ENCODE measurements at places on chromosomes 1 and 21.

- peak; percentile 50 for DNase-seq
These were observed 250.0 kb downstream of the FOXD2 start for GRCh38 chr1:47687631-47688460.

DNA sequence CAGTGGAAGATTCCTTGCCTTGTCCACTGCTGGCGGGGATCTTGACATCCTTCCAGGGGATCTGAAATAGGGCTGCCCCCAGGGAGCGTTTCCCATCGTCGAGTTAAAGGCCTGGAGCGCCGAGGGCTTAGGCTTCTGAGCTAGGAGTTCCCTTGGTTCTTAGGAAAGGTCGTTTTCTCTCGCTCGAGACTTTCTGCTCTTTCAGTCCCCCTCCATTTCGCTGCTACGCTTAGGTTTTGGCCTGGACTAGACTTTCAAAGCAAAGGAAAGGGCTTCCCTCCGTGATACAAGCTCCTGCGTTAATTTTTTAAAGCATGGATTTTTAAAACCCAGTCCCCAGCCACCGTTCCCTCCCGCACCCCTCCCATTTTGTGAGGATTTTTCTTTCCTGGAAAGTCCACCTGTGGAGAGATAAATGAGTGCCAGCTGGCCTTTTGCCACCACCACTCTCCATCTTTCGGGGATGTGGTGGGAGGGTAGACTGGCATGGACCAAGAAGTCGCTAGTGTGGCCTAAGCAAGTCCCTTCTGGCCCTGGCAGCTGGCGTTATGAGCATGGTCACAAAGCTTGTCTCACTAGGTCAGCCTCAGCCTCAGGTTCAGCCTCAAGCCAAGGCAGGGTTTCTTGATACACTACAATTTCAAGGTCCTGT, 9.2 kb downstream of the NR5A2 start:
- DNase-seq, result no peak

DNA sequence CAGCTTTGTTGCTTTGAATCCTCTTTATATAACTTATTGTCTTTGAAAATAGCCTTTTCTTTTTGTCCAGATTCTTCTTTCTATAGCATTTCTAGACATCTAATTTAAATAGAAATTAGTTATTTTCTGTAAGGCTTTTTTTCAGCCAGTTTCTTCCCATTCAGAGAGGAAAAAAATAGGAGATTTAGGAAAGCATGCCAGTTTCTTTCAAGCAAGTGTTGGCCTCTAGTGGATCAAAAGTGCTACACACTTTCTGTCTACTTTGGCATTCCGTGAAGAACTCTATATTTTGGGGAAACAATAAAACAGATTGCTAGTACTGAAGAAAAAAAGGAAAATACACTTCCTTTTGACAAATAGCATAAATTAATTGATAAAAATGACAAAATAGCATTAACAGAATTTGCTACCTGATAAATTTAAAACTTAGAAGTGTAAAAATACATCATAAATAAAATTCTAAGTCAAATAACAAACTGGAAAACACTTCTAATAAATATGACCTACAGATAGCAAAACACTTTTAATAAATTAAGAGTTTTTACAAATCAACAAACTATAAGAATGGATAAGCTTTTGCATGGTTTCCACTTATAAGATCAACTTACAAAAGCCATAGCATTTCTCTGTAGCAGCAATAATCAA, 13.1 kb upstream of the EXO1 start:
- no peak for DNase-seq

DNA sequence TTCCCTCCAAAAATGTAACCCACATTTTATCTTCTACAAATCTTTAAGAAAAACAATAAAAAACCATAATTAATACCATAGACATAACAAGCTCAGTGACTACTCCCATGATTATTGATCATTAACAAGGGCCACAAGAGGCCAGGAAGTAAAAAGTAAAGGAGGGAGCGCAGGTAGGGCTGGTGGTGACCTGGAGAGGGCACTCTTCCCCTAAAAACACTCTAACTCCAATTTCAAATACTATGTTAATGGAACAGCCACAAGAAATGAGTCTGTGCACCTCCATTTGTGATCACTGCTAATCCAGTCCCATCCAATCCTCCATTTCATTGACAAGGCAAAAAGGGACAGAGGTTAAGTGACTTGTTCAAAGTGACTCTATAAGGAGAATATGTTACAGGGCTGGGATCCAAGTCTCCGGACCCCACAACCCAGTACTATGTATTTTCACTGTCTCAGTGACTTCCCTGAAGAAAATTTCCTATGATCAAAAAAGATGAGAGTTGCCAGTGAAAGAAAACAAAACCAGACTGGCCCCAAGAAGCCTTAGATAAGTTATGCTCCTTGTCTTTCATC, 41.2 kb upstream of the CFAP298 start:
- DNase-seq, result no peak

All from ascending aorta (tissue), 2 donors.